ENCODE measurements at places on chromosomes 6 and 20. TPM values are rescaled to one million over a fixed set of nuclear protein-coding genes. Genes with fewer than 3 reads are reported as not detected.
A peak's percentile ranks its signal among the peaks of the same experiment; 100 is the strongest.

GRCh38 chr20:18985551-18985950, 172.0 kb downstream of the SCP2D1 start:
- no peaks in the 10 kb centered on the region for H3K36me3 ChIP-seq
- no peak overlapping the region for H3K4me3 ChIP-seq

GRCh38 chr6:38209371-38210260, 390.1 kb downstream of the ZFAND3 start:
- peak overlapping the region; percentile 5 for H3K27ac ChIP-seq
- DNase-seq = no peak
- no peaks in the 10 kb centered on the region for H3K27me3 ChIP-seq
- H3K4me3 ChIP-seq = no peak overlapping the region

DNA sequence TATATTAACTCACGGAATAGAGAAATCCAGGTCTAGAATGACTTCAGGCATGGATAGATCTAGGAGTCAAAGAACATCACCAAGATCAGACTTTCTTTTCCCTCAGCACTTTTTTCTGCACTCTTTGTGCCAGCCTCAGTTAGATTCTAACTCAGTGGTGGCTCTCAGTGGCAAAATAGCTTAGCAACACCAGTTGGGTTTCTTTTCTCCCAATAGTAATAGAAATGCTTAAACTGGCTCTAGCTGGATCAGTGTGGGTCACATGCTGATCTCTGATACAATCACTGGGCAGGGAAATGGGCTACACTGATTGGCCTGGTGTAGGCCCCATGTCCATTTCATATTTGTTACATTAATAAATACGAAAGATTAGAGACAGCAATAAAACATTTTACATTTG, 44.2 kb upstream of the ARFGEF2 start:
- no peak overlapping the region for H3K27ac ChIP-seq
- H3K4me1 ChIP-seq = peaks cover 5% of the 10 kb centered on the region
- H3K36me3 ChIP-seq = no peaks in the 10 kb centered on the region
- no peak for DNase-seq
- H3K27me3 ChIP-seq = no peaks in the 10 kb centered on the region

DNA sequence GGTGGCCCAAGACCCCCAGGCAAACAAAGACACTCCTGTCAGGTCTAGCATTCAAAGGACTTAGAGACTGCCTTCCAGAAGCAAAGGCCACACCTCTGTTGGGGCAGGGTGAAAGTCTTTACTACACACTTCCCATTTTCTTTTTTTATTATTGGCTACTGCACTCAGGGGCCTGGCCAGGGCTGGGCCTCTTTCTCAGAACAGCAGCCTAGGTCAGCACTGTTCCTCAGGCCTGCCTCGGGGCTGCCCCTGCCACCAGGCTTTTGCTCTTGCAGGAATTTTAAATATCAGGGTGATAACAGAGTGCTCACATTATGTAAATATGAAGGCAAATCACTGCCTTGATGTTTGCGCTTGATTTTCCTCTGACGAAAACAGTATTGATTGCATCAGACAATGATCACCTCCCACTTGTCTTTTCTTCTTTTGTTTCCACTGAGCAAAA, 18.5 kb downstream of the GSTA4 start:
- H3K36me3 ChIP-seq = peaks cover 4% of the 10 kb centered on the region
- no peaks in the 10 kb centered on the region for H3K27me3 ChIP-seq
- no peak overlapping the region for H3K4me3 ChIP-seq
- peak overlapping the region; percentile 47 for H3K27ac ChIP-seq

- H3K27me3 ChIP-seq = peaks cover 10% of the 10 kb centered on the region
- peaks cover 19% of the 10 kb centered on the region for H3K4me1 ChIP-seq
- peaks cover 1% of the 10 kb centered on the region for H3K36me3 ChIP-seq
- DNase-seq = no peak
Measured at GRCh38 chr6:157669747-157670216, 153.3 kb upstream of the SNX9 start.

GRCh38 chr6:166203003-166203640, 35.5 kb upstream of the TBXT start:
- no peak overlapping the region for H3K27ac ChIP-seq
- H3K27me3 ChIP-seq = peaks cover 60% of the 10 kb centered on the region
- H3K4me3 ChIP-seq = no peak overlapping the region

DNA sequence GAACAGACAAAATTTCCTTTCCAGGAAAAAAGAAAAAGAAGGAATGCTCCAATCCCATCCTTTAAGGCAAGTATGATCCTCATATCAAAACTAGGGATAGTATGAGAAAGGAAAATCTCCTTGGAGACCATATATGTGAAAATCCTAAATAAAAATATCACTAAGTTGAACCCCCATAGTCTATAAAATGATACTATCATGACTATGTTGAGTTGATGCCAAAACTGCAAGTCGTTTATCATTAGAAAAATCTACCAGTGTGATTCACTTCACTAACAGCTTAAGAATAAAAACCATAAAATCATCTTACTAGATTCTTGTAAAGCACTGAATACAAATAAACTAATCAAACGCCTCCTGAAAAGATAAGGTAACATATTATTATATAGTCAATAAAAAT, 76.6 kb upstream of the STXBP5 start:
- H3K27me3 ChIP-seq = peaks cover 1% of the 10 kb centered on the region
- no peaks in the 10 kb centered on the region for H3K4me1 ChIP-seq
- no peak overlapping the region for H3K27ac ChIP-seq
- H3K4me3 ChIP-seq = no peak overlapping the region
- no peak for DNase-seq

DNA sequence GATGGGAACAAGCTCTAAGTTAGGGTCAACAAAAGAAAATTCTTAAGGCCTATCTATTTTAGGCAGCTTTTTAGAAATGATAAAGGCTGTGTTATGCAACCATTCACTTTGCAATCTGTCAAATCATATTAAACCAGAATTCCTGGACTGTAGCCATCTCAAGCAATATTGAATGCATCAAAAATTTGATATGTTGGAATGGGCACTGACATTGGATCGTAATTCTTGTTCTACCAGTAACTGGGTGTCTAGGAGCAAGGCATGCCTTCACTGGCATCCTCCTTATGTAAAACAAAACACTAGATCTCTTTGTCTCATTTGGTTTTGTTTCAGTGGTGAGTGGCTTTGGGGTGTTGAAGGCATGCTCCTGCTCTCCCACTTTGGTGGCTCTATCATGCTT, 145.6 kb downstream of the JARID2 start:
- peaks cover 42% of the 10 kb centered on the region for H3K4me1 ChIP-seq
- H3K4me3 ChIP-seq = no peak overlapping the region
- no peak for DNase-seq
- H3K27ac ChIP-seq = peak overlapping the region; percentile 77
- H3K36me3 ChIP-seq = peaks cover 14% of the 10 kb centered on the region

DNA sequence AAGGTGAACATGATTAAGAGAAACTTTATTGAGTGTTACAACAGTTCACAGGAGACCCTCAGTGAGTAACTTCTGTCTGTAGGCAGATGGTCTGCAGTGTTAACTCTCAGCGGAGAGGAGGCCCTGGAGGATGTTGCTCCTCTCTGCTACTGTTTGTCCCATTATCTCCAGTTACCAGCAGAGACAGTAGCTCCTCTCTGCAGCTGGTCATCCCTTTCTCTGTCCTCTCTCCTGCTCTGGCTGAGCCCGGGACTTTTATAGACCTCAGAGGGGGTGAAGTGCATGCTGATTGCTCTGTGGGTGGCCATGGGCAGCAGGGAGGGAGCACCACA, 5.7 kb downstream of the GTSF1L start:
- H3K27me3 ChIP-seq = peaks cover 2% of the 10 kb centered on the region
- no peak overlapping the region for H3K27ac ChIP-seq
- H3K36me3 ChIP-seq = peaks cover 3% of the 10 kb centered on the region
- H3K4me3 ChIP-seq = no peak overlapping the region
- no peaks in the 10 kb centered on the region for H3K4me1 ChIP-seq
- DNase-seq = no peak

DNA sequence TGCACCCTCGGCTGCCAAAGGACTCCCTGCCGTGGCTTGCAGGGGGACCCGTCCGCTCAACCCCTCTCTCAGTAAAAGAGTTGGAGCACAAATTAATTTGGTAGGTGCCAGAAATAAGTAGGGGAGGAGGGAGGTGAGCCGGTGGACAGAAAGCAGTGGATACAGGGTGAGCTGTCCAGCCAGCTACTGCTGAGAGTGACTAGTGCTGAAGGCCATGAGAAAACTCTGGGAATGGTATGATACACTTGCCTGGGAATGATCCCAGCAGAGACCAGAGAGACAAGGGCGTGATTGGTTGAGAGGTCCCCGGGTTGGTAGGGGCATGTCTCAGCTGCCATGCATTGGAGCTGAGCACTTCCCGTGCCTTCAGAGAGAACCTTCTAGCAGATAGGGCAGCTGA, 15.7 kb downstream of the FOXQ1 start:
- no peak overlapping the region for H3K4me3 ChIP-seq
- H3K36me3 ChIP-seq = no peaks in the 10 kb centered on the region
- peaks cover 1% of the 10 kb centered on the region for H3K4me1 ChIP-seq
- no peak overlapping the region for H3K27ac ChIP-seq
- peaks cover 29% of the 10 kb centered on the region for H3K27me3 ChIP-seq
- DNase-seq = no peak

- no peaks in the 10 kb centered on the region for H3K36me3 ChIP-seq
- peaks cover 2% of the 10 kb centered on the region for H3K4me1 ChIP-seq
- no peak for DNase-seq
- no peak overlapping the region for H3K27ac ChIP-seq
- H3K4me3 ChIP-seq = no peak overlapping the region
- peaks cover 30% of the 10 kb centered on the region for H3K27me3 ChIP-seq
Measured at GRCh38 chr20:957544-957943, 41.4 kb upstream of the ANGPT4 start.

DNA sequence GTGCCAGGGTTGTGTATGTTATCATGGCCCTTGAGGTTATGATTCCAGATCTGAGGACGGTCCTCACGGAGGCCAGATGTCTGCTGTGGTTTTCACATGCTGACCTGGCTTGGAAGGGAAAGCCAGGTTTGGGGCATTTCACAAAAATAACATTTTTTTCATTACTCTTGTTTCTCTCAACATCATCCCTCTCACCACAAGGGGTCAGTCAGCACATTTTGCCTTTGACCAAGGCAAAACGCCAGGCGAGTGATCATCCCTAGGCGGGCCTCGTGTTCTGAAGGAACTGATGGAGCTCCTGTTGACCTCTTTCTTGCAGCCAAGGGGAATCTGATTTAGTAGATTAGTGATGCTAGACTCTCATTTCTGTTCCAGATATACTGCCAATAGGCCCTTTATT, 133.5 kb downstream of the TBC1D7 start:
- DNase-seq = no peak
- H3K27ac ChIP-seq = no peak overlapping the region
- H3K4me1 ChIP-seq = no peaks in the 10 kb centered on the region
- no peak overlapping the region for H3K4me3 ChIP-seq
- peaks cover 23% of the 10 kb centered on the region for H3K27me3 ChIP-seq

GRCh38 chr6:22921828-22922227, 352.5 kb downstream of the HDGFL1 start:
- no peak overlapping the region for H3K27ac ChIP-seq
- H3K36me3 ChIP-seq = no peaks in the 10 kb centered on the region
- H3K27me3 ChIP-seq = no peaks in the 10 kb centered on the region
- no peak for DNase-seq
- H3K4me1 ChIP-seq = peaks cover 33% of the 10 kb centered on the region

- H3K27me3 ChIP-seq = no peaks in the 10 kb centered on the region
- no peak overlapping the region for H3K4me3 ChIP-seq
- H3K27ac ChIP-seq = no peak overlapping the region
- peaks cover 13% of the 10 kb centered on the region for H3K4me1 ChIP-seq
- no peak for DNase-seq
- peaks cover 3% of the 10 kb centered on the region for H3K36me3 ChIP-seq
Measured at GRCh38 chr6:25462235-25462897, 183.2 kb downstream of the CARMIL1 start.

DNA sequence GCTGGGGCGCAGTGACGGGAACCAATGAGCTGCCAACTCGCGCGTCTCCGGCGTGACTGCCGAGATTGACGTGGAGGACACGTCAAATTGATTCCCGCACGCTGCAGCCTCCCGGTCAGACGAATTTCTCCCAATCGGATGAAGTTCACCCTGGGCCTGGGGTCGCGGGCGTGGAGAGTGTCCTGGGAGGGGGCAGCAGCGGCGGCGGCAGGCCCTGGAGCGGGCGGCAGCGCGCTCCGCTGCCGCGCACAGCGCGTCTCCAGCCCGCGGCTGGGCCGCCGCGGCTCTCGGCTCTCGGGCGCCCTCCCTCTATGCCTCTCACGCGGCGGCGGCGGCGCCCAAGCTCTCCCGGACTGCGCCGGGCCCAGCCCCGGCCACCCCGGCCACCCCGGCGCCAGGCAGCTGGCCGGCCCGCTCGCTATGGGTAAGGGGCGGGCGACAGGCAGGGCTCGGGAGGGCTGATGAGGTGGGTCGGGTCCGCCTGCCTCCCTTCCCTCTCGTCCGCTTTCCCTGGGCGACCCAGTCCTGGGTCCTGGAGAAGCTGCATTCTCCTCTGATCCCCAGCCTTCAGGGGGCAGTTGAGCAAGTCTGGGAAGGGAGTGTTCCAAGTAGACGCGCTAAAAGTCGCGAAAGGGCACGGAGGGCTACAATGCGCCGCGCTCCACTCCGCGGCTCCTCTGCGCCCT, at the start of gene PAX1:
Gene PAX1, plus strand, starts transcription at position 90 of the 686 bp plus-strand sequence. Its CDS starts 49 bp downstream, at position 139.
- H3K4me3 ChIP-seq = peak within 1 kb of the TSS; percentile 17
- H3K4me1 ChIP-seq = peaks cover 5% of the 10 kb centered on the region
- H3K27me3 ChIP-seq = peaks cover 98% of the 10 kb centered on the region
- H3K36me3 ChIP-seq = no peaks in the 10 kb centered on the region
- no peak within 1 kb of the TSS for H3K27ac ChIP-seq

- no peak overlapping the region for H3K27ac ChIP-seq
- H3K27me3 ChIP-seq = no peaks in the 10 kb centered on the region
- no peaks in the 10 kb centered on the region for H3K36me3 ChIP-seq
- DNase-seq = no peak
Measured at GRCh38 chr6:130420911-130421310, 55.1 kb downstream of the TMEM200A start.

- DNase-seq = no peak
- no peaks in the 10 kb centered on the region for H3K27me3 ChIP-seq
- no peaks in the 10 kb centered on the region for H3K36me3 ChIP-seq
- no peak overlapping the region for H3K27ac ChIP-seq
Measured at GRCh38 chr20:49704932-49705336, 8.7 kb downstream of the B4GALT5 start.

DNA sequence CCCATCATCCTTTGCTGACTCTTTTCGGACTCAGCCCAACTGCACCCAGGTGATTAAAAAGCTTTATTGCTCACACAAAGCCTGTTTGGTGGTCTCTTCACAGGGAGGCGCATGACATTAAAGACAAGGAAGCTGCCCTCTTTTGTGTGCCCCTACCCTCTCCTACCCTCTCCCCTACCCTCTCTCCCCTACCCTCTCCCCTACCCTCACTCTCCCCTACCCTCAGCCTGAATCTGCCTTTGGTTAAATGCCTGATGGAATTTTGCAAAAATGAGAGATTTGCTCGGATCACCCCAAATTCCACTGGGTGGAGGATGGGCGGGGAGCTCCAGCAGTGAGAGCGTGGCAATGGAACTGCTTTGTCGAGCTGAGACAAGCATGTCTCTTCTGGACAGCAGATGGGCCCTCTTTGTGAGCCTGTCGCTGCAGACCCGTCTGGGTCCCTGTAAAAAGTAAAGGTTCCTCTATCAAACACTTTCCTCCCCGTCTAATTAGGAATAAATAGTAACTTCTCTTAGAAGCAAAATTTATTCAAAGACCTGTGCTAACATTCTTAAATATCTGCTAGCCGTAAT, 76.4 kb upstream of the MLN start:
- no peaks in the 10 kb centered on the region for H3K36me3 ChIP-seq
- H3K4me3 ChIP-seq = no peak overlapping the region
- H3K27ac ChIP-seq = no peak overlapping the region

F13A1 gene
- total RNA-seq = 0.25 TPM

TAF4 gene
- total RNA-seq = 28.1 TPM

HINT3 gene
- 16.3 TPM for total RNA-seq

INSM1 gene
- not detected for total RNA-seq

C20orf204 gene
- total RNA-seq = 3.2 TPM

RNF39 gene
- not detected for total RNA-seq

C6orf132 gene
- 22.4 TPM for total RNA-seq
